ENCODE measurements at places on chromosomes 13 and 19.

GRCh38 chr13:110023729-110024644, 237.6 kb upstream of the IRS2 start:
- DNase-seq, result no peak

- no peak for DNase-seq
Observed at GRCh38 chr19:46270521-46271256, 26.2 kb upstream of the HIF3A start.

- DNase-seq, result no peak
Observed at GRCh38 chr13:71516521-71516920, 350.5 kb downstream of the DACH1 start.

- DNase-seq, result no peak
Observed at GRCh38 chr19:6271721-6272410, 7.9 kb downstream of the MLLT1 start.

DNA sequence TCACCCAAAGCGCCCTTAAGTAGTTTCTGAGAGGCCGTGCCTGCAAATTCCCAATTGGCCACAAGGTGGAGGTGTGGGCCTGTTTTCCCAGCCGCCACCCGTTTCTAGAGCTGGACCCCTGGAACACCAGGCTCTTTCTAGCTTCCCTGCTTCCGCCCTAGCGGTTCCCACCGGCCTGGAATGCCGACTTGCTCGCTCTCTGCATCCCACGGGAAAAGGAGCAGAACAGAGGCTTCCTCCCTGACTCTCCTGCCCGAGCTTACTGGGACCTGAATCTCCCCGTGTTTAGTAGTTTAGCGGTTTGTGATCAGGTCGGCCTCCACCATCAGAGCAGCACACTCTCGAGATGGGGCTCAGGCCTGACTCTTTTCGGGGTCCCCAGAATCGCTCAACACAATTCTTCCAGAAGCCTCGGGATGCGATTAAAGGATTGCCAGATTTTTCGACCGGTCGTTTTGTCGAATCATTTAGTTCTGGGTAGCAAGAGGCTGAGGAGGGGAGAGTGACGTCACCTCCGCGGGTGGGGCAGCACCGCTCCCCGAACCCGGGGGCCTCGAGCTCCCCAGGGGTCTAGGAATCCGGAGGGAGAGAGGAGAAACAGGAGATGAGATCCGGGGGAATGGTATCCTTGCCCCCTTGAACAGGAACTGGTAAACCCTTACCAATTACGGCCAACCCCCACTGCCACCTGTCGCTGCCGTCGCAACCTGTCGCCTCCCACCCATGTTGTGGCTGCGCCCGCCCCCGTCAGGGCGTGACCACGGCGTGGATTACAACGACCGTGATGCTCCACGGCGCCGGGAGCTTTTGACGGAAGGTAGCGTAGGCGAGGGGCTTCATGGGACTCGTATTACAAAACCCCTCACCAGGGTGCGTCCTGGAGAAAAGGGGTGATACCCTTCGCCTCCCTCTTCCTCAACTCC, 8.0 kb downstream of the NAPSA start:
- DNase-seq, result peak; percentile 70

GRCh38 chr13:31042049-31042448, 109.6 kb downstream of the TEX26 start:
- DNase-seq, result no peak

DNA sequence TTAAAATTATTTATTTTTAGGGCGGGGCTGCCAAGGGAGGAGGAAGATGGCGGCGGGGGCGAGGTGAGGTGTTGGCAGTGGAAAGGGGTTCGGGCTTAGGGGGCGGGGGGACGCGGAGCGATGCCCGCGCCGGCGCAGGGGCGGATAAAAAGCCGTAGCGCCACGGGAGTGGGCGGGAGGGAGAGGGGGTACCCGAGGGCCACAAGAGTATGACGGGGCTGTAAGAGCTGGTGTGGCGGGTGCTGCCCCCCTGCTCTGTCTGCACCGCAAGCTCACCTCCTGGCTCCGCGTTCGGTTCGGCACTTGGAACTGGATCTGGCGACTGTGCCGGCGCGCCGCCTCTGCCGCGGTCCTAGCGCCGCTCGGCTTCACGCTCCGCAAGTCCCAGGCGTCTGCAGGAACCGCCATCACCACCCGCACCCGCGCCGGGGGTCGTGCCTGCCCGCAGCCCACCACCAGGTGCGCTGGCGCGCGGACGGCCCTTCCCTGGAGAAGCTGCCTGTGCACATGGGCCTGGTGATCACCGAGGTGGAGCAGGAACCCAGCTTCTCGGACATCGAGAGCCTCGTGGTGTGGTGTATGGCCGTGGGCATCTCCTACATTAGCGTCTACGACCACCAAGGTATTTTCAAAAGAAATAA, 265.2 kb upstream of the SGCG start:
- DNase-seq, result no peak

- no peak for DNase-seq
Observed at GRCh38 chr13:99267927-99268326, 9.7 kb upstream of the GPR18 start.

DNA sequence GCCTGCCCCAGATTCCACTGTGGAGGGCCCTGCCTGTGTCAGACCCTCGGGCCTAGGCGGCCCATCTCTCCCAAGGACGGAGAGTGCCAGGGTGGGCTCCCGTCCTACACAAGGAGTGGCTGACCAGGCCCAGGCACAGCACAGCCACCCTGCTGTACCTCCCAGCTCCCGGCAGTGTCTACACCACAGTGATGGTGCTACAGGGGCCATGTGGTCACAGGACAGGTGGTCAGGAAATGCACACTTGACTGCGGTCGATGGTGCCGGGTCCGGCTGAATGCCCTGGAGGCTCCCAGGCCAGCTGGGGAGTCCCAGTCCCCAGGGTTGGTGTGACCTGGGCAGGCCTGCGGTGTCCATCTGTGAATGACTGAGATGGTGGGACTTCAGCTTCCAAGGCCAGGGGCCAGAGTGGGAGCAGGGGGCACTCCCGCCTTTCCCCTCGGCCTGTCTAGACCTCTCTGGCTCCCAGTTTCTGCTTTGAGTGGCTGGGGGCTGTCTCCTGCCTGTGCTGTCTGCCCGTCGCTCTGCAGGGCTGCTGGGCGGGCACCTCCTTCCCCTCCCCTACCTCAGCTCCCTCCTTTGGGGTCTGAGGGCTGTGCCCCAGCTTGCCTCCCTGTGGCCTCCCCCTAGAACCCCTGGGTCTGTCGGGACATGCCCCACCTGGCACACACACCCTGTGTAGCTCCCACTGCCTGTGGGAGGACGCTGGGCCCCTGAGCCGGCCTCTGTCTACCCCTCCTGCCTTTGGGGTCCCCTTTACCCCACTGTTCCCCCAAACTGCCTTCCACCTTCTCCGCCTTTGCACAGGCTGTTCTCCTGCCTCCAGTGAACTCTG, 12.5 kb downstream of the DDA1 start:
- no peak for DNase-seq

All from suppressor macrophage treated with lipopolysaccharide for 4 hours (primary cell).